ENCODE measurements at places on chromosomes 5 and 9.

DNA sequence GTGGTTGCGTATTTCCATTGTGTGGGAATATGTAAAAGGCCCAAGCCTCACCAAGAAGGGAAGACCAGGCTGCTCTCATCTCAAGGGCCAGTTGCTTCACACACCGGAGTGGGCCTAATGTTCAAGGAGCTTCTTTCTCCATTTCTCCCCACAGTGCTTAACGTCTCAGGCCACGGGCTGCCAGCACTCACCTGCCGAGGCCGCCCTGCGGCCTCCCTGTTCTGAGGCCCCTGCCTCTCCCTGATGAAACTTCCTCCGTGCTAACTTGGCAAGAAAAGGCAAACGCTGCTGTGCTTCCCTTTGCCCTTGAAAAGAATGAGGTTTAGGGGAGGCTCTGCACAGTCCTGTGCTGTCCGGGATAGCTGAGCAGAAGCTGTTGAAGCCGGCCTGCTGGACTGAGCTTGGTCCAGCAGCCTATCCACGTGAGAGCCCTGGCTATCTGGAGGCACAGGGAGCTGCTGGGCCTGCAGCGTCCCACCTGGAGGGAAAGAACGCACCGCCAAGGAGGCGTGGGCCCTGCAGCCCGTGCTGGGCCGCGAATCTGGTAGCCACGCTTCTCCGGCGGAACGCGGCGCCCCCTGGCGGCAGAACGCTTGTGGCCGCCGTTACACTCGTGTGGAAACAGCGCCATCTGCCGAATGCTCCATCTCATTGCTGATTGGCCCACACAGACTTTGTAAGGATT lies 73.5 kb upstream of the PRSS3 start:
- peak; percentile 9 for DNase-seq

DNA sequence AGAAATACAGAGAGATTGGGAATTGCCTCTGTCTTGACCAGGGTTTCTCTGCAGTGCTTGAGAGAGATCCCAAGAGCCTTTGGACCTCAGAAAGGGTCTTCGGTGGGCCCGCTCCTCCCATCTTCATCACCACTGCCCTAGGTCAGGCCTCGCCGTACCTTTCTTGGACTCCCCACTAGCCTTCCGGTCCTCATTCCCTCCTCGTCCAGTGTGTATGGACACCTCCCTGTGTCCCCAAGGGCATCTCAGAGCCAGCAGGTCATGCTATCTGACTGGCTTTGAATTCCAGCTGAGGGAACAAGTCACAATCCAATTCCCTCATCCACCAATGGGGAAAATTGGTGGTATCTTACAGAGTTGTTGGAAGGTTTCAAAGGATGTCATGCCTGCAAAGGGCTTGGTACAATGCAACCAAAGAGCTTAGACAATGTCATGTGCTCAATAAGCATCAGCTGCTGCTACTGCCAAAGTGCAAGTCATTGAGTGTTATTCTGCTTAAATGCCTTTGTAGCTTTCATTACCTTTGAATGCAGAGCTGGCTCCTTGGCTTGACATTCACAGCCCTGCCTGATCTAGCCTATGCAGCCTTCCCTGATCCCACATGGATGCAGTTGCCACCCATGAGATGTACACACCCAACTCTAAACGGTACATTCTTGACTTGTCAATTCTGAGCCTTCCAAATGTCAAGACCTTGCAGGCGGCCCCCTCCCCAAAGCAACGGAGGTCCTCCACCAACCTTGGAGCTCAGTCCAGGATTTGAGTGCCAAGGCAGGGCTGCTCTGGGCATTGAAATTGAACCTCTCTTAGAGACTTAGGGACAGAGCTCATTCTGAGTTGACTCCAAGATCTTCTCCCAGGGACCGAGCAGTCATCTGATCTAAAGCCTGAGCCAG lies 58.0 kb downstream of the HRH2 start:
- DNase-seq, result no peak

DNA sequence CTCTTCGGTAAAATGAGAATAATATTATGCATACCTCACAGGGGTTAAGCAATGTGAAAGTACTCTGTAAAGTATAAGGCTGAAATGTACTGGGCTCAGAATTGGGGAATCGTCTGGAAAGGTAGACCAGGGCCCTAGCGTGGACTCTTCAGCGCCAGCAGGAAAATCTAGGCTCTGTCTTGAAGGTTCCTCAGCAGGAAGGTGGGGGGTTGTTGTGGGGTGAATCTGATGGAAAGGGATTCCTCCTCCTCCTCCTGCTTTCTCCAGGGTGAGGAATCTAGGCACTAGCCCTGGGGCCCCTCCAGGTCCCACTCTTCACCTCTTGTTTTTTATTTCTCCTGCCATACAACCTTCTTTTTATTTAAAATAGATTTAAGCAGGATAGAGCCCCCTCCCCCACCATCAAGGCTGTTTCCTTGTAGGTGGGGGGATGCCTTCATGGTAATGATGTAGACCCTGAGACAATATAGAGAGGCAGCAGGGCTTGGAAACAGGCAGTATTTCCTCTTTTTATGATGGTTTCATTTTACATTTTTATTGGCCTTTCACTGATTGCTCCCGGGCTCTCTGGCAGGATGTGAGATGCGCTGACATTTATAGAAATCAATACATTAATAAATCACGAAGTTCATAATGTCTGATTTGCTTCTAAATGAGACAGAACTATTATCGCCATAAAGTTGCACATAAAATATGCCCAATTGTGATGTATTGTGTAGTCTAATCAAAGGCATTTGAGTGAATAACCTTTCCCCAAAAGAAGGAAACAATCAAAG lies 78.9 kb upstream of the GABRP start:
- no peak for DNase-seq

GRCh38 chr5:106909716-106910115 lies 761.0 kb downstream of the EFNA5 start:
- DNase-seq, result no peak

DNA sequence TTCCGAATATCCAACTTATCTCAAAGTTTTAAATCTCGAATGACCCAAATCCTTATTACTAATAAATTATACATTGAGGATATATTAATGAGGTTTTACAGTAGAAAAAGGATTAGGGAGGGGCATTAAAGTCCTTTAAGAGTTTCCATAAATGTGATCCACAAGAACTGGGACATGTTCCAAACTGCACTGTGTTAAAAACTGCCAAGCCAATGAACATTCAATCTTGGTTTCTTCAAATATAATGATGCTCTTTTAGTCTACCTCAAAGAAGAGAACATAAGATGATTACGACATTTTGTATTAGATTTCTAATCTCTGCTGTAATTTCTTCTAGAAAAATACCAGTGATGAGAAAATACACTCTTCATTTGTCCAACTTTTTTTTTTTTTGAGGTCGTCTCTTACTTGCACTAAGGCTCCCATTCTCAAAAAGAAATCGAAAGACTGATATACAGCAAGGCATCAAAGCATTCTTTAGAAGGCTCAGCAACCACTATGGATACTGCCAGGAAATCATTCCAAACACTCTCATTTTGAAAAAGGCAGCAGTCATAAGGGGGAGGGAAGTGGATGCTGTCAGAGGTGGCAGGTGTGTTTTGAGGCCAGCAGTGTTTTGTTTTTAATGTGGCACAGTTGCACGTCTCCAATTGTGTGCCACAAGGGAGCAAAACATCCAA lies 1.7 kb downstream of the PTAR1 start:
- no peak for DNase-seq

- DNase-seq, result no peak
These were observed 440.5 kb upstream of the WWC1 start for GRCh38 chr5:167850911-167851310.

DNA sequence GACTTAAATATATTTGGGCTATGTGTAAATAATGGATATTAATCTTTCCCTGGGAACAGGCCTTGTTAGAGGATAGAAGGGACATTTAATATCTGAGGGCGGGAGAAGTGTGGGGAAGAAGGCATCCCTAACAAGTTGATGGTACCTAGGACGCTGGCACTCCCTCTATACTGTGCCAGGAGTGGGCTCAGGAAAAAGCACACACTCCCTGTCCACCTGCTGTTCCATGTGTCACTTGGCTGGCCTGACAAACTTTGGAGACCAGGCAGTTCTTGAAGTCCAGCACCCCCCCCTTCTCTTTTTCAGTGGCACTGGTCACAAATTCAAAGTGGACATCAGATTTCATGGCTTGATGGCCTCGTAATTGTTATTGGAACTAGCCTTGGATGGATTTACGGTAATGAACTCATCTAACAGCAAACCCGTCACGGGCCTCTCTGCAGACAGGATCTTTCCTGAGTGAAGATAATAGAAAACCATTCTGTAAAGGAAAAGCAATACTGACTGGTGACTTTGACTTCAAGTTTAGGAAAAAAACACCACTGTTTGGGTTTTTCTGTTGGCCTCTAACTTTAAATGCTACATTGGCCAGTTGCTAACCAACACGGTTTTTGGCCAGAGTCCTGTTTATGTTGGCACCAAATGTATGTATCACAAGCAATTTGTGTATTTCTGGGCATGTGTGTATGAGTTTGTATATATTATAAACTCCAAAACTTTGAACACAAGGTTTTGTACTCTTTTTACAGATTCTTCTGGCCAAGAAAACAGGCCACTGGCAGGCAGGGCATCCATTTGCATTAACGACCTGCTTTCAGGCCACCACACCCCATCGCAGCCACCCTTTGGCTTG lies 552.6 kb downstream of the CCDC171 start:
- no peak for DNase-seq

- DNase-seq, result peak; percentile 47
These were observed 7.3 kb upstream of the C5orf58 start for GRCh38 chr5:170225326-170226128.

DNA sequence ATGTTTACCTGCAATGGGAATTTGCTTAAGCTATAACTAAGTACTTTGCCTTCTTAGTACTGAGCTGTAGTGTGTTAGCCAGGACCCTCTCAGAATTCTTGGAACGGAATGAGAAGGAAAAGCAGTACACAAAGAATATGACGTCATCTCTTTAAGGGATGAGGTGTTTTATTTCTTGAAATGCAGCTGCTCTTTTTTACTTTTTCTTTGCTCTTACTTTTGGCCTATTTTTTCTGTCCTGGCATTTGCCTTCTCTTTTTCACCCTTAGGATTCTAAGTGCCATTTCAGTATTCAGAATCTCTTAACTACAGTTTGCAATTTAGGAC lies 10.1 kb downstream of the KIF2A start:
- no peak for DNase-seq

DNA sequence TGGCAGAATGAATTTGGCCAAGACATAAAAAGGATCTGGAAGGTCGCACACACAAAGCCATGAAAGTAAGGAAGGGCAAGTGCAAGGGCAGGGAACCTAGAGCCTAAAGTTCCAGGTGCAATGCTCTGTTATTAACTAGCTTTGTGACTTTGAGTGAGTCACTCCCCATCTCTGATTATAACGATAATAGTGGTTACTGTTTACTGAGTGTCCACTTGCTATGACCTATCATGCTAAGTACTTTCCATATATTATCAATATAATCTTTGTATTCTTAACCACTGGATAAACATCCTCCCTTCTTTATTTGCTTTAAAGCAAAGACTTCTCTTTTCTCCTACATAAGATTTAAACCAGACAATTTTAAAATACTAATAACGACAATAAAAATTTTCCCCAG lies 504.6 kb upstream of the BRINP1 start:
- no peak for DNase-seq

DNA sequence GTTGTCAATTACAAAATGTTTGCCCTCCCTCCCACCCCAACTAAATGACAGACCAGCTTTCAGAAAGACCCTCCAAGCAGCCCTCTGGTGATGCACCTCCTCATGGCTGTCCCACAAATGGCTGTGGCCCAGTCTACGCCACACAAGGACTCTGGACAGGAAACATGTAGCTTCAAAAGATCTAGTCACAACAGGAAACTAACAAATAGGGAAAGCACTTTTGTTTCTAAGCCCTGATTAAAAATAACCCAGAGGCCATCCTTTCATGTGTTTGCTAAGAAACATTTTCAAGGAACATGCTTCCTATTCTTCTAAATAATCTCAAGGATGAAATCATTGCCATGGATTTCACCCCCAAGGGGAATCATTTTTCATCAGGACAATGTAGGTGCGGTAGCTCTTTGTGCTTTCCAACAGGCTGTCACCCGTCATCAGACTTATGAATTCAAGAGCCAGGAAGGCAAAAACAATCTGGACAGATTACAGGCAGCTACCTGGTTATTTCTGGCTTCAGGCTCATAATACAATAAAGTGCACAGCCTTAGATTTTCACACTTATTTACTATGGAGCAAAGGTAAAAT lies 20.1 kb downstream of the PCSK1 start:
- DNase-seq, result no peak

GRCh38 chr9:114413861-114414301 lies 26.1 kb upstream of the AKNA start:
- peak; percentile 50 for DNase-seq

DNA sequence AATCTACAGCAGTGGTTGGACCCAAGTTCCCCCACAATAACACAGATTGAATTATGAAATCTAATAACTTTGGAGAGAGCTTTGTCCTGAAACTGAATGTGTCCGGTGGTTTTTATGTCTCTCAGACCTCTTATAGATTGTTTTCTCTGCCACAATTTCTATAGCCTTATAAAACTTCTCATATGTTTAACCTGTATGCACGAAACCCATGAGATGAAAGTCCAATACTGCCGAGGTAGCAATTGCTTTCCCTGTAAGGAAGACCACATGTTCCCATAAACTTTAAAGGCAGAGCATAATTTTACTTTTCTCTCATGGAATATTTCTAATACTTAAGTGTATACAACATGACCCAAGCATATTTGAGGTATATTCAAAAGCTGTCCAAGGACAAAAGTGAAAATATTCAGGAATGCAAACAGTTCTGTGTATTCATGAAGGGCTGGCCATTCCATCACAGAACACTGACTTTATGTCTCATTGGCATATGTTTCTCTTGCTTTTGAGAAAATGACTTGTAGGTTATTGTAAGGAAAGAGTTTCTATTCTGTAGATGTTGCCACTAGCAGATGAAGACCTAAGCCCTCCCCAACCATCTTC lies 94.4 kb upstream of the TLE4 start:
- no peak for DNase-seq

GRCh38 chr5:105956456-105957196 lies 1714.1 kb downstream of the EFNA5 start:
- no peak for DNase-seq

- DNase-seq, result no peak
These were observed 3.6 kb upstream of the TMEM210 start for GRCh38 chr9:137175345-137175961.

GRCh38 chr9:71716138-71716909 lies 52.0 kb downstream of the CEMIP2 start:
- no peak for DNase-seq

DNA sequence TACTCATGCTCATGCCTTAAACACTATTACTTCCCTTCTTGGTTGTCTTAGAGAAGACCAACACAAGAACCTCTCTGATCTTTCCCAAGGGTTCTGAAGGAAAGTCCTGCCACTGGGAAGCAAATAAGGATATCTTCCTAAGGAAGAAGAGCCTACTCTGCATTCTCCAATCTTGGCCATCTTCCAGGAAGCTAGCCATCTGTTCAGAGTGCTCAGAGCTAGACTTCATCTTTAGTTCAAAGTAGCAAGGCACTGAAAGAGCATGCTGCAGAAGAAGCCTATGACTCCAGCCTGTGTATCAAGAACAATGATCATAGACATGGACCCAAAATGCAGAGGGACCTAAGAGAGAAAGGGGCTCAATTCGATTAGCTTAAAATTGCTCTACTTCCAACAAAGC lies 114.7 kb downstream of the KIAA0825 start:
- DNase-seq, result no peak
